Kasumi-1 (cell line): ENCODE measurements at places on chromosomes 1 and 21.

DNA sequence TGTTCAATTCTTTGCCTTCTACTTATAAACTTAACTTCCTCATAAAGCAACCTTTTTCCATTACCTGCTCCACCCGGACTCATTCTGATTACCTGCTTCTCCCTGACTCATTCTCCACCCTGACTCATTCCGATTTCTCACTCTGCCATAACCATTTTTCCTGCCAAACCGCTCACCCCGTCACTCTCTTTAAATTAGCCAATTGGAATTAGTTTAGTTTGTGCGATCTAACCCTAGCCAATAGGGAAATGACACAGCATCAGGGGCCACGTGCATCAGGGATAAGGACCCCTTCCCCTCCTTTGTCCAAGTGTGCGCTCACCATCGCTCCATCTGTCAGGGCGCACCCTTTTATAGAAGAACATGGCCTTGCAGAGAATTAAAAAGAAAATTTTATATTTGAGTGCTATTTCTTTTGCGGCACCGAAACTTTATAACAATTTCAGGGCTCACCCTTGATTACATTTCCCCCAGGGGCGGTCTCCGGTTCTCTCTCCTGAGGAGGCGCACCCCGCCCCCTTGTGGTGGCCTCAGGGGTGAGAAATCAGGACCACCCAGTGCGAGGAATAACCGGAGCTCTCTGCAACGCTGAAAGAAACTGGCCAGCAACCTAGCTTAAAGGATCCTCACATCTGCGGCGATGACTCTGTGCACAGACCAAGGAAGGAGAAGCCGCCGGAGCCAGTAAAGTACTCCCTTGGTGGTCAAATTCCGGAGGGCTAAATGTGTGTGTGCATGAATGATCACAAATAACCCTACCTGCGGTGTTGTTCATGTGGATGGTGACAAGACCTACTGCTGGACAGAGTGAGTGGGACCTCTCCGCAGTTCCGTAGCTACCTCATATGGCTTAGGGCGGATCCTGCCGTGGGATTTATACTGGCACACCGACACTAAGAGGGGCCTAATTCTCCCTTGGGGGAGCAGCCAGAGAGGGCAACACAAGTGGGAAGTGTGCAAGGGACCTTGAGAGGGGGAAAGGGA lies 30.3 kb upstream of the CBR3 start:
- DNase-seq = no peak

DNA sequence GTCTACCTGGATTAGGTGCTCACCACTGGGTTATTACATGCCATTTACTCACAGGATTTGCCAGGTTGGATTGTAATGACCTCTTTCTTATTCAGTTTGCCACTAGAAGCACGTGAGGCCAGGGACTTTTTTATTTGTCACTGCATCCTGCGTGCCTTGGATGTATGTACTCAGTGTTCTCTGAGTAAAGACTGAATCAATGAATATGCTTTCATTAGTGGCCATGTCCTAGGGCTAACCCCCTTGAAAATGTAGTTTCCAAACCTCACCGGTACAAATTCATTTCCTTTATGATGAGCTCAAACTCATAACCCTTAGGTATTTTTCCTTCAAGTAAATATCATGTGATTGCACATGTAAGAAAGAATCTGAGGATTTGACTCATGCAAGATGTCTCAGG lies 1.3 kb upstream of the ZP4 start:
- no peak for DNase-seq

DNA sequence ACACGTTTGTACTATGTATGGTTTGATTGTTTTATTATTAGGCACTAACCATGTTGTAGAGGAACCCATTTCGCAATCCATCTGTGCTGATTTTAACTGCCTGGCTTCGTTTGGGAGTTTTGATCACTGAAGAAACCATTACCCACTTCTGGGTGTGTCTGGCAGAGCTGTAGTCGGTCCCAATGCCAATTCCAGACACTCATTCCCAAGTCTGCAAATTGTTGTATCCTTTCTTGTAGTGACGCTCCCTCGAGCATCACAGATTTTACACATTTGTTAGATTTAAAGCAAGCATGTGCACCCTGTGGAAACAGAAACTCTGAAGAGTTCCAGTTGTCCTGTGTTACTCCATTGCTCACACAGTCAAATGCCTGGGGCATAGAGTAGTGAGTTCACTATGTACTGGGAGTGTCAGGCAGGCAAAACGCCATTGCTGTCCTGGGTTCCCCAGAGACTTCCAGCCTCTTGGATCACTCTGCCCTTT lies 31.0 kb upstream of the EFCAB14 start:
- DNase-seq = no peak

GRCh38 chr1:244090645-244091044 lies 39.6 kb downstream of the ZBTB18 start:
- DNase-seq = no peak

DNA sequence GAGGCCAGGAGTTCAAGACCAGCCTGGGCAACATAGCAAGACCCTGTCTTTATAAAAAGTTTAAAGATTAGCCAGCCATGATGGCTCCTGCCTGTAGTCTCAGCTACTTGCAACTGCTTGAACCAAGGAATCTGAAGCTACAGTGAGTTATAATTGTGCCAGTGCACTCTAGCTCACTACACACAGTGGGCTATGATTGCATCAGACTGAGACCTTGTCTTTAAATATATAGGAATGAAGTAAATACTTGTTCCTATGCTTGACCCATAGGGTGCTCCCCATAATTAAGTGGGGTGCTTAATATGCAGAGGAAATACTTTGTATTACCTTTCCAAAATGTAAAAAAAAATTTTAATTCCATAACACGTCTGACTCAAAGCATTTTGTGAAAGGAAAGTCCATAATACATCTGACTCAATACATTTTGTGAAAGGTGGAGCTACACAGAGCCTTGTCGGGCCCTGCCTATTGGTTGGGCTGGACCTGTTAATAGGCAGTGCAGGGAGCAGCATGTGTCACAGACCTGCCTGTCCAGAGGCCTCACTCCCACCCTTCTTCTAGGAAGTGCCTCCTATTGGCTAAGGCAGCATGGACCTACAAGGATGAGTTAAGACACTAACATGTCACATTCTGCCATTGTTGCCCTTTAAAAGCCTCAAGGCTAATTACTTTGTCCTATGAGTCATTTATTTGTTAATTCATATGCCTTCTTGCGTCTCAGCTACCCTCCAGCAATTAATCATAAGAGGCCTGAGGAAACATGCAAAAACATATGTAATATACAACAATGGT lies 33.6 kb downstream of the CD58 start:
- no peak for DNase-seq
